Thoracic aorta (tissue), 2 donors: ENCODE measurements at places on chromosomes 7 and 10.

DNA sequence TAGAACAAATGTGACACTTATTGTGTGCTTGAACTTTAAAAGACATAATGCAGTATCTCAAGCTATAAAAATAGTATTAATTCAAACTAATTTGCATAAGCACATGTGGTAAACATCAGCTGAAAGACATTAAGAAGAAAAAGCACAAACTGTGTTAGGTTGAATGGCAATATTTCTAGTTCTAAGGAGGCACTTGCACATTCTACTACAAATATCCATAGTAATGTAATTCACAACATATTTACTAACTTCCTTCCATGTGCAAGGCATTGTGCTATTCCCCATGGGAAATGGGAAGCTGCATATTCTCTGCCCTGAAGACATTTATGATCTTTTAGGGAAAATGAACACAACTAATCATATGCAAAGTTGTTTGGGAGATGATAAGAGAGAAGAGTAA, 80.2 kb upstream of the SLC13A1 start:
- DNase-seq = no peak

DNA sequence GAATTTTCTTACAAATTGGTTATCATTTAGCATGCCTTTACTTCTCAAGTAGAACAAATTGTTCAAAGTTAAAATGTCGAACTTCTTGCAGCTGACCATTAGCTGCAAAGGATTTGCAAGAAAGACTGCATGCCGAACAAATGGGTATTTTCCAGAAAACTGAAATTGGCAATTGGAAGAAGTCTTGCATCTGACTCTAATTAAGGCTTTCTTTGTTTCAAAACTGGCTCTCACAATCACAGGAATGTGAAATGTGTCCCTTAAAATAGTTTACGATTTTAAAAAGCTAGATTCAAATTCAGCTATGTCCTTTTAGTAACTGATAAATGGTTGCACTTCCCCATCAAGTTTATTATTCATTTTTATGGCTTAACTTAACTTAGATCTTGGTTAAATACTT, 207.9 kb downstream of the ARL4A start:
- no peak for DNase-seq

DNA sequence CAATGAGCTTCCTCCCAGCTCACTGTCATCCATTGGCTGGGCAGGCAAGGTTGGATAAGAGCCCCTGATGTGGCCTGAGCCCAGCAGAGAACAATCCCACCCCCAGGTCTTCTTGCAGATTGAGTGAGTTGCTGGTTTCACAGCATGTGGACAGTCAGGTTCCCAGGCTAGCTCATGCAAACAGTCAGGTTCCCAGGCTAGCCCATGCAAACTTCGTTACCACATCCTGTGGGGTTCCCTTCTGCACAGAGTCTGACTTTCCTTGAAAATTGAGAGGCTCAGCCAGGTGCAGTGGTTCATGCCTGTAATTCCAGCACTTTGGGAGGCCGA, 67.1 kb downstream of the TMEM130 start:
- no peak for DNase-seq

DNA sequence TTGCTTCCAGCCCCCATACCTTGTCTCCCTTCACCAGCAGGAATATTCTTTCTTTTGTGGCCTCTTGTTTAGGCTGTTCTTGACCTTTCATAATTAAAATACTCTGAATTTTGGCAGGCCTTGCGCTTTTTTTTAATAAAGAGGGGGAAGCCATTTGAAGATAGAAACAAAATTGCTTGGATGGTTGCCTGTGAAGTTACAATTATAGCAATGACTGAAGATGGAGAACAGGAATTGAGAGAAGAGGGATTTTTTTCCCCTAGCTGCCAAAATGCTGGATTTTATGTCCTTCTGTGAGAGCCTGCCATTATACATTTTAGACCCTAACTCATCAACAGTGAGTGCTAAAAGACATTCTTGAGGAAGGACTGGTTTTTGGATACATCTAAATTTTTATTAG, 24.8 kb downstream of the FGFBP3 start:
- DNase-seq = no peak
